A549 treated with GW870086 at 1 μM for 4 hours (cell line): ENCODE measurements at places on chromosomes 2 and 18. TPM values are rescaled to one million over a fixed set of nuclear protein-coding genes. Genes with fewer than 3 reads are reported as not detected.

PRKD3 gene
- 8.3 to 16.3 TPM (median 13.2 TPM) in 5 replicates for total RNA-seq

C2orf78 gene
- total RNA-seq, result not detected in 5 replicates

ANKRD62 gene
- total RNA-seq, result not detected in 5 replicates

PROM2 gene
- total RNA-seq, result 0.03 to 0.32 TPM (median 0.18 TPM) in 4 of 5 replicates, not detected in the other
